ENCODE measurements at places on chromosomes 7 and 10.

DNA sequence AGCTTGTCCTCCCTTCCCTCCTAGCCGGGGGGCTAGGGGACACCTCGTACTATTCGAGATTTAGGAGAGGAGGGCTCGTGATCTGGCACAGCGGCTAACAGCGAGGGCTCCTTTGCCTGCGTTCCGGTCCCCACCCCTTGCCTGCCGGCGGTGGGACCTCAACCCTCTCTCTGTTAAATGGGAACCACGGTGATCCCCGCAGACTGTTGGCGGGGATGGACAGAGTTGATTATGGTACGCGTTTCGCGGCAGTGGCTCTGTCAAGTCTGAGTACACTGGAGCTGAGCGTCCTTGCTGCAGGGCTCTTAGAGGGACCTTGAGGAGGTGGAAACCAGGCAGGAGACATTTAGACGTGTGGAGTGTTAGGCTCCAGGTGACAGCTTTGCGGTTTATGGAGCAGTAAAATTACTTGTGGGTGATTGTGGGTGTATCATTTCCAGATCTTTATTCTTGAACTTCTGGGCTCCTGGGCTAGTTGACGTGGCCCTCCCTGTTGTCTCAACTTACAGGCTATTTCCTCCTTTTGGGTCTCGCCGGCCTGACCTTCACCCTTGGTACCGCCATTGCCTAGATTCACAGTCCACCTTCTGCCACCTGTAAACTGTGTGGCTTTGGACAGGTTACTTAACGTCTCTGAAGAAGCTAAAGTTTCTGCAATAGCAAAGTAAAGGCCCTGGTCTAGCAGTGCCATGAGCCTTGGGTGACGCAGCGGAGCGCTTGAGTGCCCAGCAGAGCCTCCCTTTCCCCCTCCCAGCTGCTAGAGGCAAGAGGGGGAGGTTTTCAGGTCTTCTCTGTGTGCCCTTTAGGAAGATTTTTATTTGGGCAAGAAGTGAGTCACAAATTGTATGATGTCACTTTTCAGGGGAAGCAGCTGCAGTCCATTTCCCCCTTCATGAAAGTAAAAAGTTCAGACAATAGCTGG lies 739 bp downstream of the CASP7 start:
- peak; percentile 48 for DNase-seq

DNA sequence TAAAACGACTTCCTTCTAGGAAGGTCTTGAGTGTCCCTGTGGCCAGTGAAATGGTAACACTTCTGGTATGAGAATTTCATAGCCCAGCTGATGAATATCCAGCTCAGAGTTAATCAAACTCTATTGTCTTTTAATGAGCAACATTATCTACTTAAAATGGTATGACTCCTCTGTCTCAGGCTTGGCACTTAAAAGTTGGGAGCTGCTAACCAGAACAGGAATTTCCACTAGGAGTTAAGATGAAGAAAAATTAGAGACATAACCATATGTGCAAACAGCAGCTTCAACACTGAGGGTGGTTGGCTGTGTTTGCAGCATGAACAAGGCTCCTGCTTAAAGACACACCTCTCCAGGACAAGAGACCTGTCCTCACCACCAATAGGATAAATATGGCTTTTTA lies 46.8 kb downstream of the CH25H start:
- DNase-seq: no peak

DNA sequence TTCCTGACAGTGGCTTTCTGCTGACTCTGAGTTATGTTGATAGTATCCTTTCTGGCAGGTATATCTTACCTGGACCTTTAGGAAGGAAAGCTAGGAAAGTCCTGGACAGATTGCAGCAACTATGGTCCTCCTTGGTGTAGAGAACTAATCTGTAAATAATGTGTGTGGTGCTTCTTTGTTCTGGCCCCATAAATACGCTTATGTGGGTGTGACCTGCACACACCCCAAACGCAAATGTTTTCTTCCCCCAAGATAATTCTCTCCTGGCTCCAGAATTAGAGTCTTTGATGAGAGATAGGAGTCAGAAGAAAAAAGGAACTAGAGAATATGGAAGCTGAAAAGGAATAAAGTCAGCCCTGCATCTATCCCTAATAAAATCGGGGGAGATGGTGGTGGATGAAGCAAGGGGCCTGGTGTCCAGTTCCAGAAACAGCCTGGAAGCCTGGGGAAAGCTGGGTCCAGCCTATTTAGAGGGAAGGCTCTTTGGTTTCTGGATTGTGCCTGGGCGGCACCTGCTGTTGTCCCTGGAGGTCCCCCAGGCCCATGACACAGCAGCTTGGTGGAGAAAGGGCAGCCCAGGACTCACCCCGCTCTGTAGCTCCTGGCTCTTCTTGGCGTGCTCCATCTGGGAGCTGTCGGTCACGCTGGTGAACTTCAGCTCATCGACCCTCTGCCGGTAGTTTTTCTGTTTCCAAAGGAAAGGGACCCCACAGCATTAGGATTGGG lies 38.2 kb downstream of the NRAP start:
- no peak for DNase-seq

GRCh38 chr7:34240417-34240816 lies 335.1 kb downstream of the BMPER start:
- no peak for DNase-seq

DNA sequence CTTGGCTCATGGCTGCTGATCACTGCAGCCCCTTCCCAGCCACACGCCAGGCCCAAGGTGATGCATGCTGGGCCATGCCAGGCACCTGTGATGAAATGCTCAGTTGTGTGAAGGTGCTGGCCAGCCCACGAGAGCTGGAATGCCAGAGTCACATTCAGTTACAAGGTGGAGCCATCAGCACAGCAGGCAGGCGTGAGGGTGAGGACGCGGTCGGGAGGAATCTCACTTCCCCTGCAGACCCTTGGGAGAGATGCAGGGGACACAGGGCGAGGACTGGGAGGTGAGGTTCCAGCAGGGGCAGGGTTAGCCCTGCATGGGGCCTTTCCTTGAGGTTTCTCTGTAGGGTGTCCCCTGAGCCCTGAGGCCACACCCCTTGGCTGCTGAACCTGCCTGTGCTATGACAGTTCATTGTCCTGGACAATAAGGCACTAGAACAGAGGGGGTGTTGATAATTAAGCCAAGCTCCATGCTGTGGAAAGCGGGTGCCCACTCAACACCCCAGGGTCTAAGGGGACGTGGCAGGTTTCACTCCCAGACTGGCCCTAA lies 82.4 kb downstream of the ADARB2 start:
- no peak for DNase-seq

Measured in hepatocyte (in vitro differentiated cells).